ENCODE measurements at places on chromosomes 11 and 22. TPM values are rescaled to one million over a fixed set of nuclear protein-coding genes. Genes with fewer than 3 reads are reported as not detected.

DNA sequence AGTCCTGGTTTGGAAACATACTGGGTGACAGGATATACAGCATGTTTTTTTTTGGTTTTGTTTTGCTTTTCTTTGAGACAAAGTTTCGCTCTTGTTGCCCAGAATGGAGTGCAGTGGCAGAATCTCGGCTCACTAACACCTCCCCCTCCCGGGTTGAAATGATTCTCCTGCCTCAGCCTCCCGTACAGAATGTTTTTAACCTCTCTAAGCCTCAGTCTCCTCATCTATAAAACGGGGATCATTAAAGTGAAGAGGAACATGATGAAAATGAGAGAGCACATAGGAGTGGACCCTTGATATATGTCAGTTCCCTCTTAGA, 28.1 kb upstream of the SCARF2 start:
- peaks cover 32% of the 10 kb centered on the region for H3K4me1 ChIP-seq
- peaks cover 2% of the 10 kb centered on the region for H3K27me3 ChIP-seq
- no peaks in the 10 kb centered on the region for H3K36me3 ChIP-seq
- DNase-seq: no peak

DNA sequence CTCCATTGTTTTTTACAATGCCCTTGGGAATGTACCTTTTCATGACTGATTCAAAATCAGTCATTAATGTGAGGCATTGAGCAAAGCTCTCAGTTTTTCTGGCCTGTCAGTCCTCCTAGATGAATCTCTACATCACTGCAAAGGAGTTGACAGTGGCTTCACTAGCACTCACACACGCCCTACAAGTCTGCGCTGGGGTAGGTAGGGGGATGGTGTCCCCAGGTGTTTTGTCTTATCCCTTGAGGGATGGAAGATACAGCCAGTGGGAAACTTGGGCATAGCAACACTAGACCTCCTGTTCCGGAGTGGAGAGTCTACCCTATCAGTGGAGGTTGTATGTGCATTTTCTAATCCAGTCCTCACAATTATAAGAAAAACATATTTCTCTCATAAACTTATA, 27.0 kb downstream of the TRIM77 start:
- no peaks in the 10 kb centered on the region for H3K27me3 ChIP-seq
- no peaks in the 10 kb centered on the region for H3K4me1 ChIP-seq
- H3K27ac ChIP-seq: no peak overlapping the region
- DNase-seq: no peak

DNA sequence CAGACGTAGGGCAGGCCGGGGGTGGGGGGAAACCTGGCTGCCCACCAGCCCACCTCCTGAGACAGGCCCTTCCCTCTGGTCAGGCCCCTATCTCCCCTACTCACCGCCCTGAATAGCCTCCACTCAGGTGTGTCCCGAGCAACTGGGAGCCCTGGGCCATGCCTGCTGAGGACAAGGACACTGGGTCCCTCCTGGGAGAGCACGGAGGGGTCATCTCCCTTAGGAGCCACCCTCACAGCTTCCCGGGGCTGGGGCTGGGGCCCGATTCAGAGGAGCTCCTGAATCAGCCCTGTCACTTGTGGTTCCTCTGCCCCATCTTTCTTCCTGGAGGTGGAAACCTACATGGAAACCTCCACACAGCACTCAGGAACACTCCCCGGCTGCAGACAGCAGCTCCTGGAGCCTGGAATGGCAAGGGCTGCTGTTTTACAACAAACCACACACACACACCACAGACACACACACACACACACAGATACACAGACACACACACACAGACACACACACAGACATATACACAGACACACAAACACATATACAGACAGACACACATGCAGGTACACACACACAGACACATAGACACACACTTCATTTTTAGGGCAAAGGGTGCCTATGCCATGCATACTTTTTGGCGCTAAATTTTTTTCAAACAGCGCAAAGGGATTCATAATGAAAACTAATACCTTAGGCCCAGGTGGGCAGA, 9.6 kb upstream of the EMID1 start:
- DNase-seq: no peak
- peaks cover 6% of the 10 kb centered on the region for H3K27me3 ChIP-seq
- peak overlapping the region; percentile 7 for H3K4me3 ChIP-seq
- no peaks in the 10 kb centered on the region for H3K4me1 ChIP-seq
- no peaks in the 10 kb centered on the region for H3K36me3 ChIP-seq

TUBA8 gene
- total RNA-seq: 3.7 TPM
